ENCODE measurements at places on chromosomes 12 and 14. TPM values are rescaled to one million over a fixed set of nuclear protein-coding genes. Genes with fewer than 3 reads are reported as not detected.

Gene ARMH4
- not detected for total RNA-seq

Gene TRIM9
- total RNA-seq, result 4.7 TPM

Gene SRGAP1
- 0.02 TPM for total RNA-seq

Gene LAG3
- 0.26 TPM for total RNA-seq
